ENCODE measurements at places on chromosomes 4 and X.

- DNase-seq = no peak
These were observed 46.1 kb upstream of the GPR78 start for GRCh38 chr4:8534129-8534528.

- DNase-seq = no peak
These were observed 74.1 kb upstream of the STOX2 start for GRCh38 chr4:183831026-183831446.

- no peak for DNase-seq
These were observed 1041.6 kb upstream of the PRKX start for GRCh38 chrX:4754878-4755604.

GRCh38 chr4:139266583-139267257 is 13.3 kb downstream of the MGARP start:
- DNase-seq = no peak

DNA sequence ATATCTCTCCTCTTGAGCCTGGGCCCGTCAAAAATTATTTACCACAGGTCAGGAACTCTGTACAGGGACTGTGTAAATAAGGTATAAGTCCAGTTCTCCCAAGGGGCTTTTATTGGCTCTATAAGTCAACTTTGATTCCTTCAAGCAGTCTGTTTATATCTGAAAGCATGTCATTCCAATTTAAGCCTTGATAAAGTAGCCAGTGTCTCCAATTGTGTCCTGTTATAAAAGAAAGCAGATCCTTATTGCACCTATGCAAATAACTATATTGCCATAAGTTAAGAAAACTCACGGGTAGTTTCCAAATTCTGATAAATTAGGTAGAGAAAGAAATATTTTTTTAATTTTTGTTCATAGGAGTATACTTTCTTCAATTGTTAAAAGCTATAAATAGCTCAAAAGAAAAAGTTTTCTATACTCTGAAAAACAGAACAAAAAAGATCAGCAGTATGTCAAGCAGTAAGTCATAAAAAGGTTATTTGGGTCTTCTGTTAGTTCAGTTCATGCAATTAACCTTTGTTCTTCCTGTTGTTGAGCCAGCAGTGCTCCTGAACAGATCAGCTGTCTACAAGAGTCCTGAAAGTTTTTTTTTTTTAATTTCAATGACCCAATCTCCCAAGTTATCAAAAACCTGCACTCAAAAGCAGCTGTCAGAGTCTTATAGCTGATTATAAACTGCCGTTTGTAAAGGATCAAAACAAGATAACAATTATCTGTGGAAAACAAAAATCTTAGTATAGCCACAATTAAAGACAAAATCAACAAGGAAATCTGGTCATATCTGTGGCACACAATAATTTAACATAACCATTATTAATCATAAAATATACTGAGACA is 178.4 kb upstream of the GALNT7 start:
- DNase-seq = no peak

DNA sequence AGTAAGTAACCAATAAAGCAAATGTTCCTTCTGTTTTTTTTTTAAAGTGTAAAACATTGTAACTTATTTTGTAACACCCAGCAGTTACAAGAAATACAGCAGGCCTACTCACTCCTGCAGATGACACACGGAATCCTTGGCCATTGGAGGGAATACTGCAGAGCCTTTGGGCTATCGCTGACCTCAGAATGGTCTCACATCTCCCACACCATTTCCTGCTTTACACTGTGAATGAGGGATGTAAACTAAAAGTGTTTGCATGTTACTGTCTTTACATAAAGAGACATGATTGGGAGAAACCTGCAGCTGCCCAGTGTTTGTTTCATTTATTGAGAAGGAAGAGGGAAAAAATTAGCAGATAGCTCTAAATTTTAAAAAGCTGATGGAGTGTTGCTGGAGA is 64.1 kb downstream of the USP46 start:
- no peak for DNase-seq

- DNase-seq = no peak
These were observed 200.2 kb downstream of the ADGRA3 start for GRCh38 chr4:22315628-22316027.

GRCh38 chrX:13165266-13166189 is 121.1 kb upstream of the FAM9C start:
- no peak for DNase-seq

GRCh38 chr4:17884063-17884462 is 73.3 kb downstream of the NCAPG start:
- DNase-seq = peak; percentile 0

- no peak for DNase-seq
These were observed 58.9 kb downstream of the RELL1 start for GRCh38 chr4:37627263-37627662.

GRCh38 chr4:666822-667544 is 7.1 kb downstream of the ATP5ME start:
- no peak for DNase-seq

GRCh38 chr4:45358573-45359506 is 632.5 kb upstream of the GNPDA2 start:
- DNase-seq = no peak

DNA sequence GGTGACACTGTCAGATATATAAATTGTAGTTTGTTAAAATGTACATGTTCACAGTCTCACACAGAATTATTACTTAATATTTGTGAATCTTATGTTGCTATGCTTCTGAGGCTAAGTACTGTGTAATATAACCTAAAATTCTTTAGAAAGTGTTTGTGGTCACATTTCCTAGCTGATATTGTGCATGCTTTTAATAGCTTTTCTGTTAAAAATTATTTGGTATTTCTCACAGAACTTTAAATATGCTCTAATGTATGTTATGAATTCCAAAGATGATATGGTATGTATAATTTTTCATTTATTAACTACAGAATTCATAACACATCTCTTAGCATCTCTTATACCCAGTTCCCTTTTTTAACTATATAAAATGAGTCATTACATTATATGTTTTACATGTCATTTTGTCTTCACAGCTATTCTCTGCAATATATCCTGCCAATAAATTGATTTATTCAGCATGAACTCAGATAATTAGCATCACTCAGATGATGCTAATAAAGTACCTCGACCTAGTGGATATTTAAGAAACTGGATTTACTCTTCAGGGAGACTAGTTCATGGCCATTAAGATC is 9.3 kb downstream of the PTPN13 start:
- no peak for DNase-seq

- no peak for DNase-seq
These were observed 59.0 kb downstream of the EVC start for GRCh38 chr4:5770051-5770450.

GRCh38 chrX:131219271-131219670 is 69.8 kb downstream of the IGSF1 start:
- no peak for DNase-seq

- DNase-seq = no peak
These were observed 152.8 kb downstream of the ADGRA3 start for GRCh38 chr4:22363036-22363435.

DNA sequence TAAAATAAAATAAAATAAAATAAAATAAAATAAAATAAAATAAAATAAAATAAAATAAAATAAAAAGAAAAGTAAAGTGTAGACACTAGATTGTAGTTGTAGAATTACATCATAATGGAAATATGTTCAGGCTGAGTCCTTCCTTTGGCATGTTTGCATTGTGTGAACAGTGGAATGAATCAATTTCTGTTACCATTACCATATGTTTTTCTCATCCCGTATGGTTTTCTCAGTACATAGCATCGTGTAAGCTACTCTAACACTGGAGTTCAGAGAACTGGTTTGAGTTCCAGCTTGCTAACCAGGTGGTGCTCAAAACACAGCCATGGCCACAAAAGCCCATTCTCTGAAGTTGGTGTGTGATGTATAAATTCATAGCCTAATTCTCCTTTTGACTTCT is 45.9 kb downstream of the USP11 start:
- peak; percentile 21 for DNase-seq

- no peak for DNase-seq
These were observed 36.1 kb upstream of the WDR19 start for GRCh38 chr4:39146211-39146610.

- DNase-seq = no peak
These were observed 43.5 kb downstream of the SPATA18 start for GRCh38 chr4:52094376-52095145.

DNA sequence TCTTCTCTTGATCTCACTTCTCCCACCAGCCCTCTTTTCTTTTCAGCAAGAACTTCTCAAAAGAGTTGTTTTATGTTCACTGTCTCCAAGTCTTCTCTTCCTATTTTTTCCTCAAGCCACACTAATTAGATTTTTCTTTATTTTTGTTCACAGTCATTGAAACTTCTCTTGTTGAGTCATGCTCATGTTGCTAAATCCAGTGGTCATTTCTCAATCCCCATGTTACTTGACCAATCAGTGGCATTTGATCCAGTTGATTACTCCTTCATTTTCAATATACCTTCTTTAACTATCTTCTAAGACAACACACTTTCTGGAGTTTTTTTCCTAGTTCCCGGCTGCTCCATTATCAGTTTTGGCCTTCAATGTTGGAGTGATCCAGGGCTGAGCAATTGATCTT is 103.1 kb upstream of the LSM6 start:
- no peak for DNase-seq
